ENCODE measurements at places on chromosomes 16 and 17.
A peak's percentile ranks its signal among the peaks of the same experiment; 100 is the strongest.

DNA sequence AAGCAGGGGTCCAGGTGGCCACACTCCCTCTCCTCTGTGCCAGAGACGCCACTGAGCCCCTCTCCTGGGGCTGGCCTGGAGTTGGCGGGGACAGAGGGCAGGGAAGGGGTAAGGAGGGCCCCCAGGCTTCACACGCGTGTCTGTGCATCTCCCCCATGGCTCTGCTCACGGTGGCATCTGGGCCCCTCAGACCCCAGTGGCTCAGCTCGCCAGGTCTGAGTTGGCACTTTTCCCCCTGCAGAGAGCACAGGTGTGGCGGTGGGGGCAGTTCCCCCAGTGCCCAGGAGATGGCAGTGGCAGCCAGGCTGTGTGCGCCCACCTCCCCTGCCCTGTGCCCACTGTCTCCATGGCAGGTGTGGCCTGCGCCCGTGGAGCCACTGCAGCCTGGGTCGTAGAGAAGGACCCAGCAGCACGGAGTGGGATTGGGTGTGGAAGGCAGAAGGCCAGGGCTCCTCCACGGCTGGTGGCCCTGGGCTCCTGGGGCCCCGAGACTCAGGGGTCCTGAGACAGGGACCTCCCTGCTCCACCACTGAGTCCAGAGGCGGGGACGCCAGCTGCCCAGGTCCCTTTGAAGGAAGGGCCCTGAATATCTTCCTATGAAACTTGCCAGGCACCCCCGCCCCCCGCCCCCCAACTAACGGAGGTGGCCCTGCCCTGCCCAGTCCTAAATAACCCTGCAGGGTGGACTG lies 4.3 kb upstream of the APRT start:
- peak; percentile 68 for DNase-seq

DNA sequence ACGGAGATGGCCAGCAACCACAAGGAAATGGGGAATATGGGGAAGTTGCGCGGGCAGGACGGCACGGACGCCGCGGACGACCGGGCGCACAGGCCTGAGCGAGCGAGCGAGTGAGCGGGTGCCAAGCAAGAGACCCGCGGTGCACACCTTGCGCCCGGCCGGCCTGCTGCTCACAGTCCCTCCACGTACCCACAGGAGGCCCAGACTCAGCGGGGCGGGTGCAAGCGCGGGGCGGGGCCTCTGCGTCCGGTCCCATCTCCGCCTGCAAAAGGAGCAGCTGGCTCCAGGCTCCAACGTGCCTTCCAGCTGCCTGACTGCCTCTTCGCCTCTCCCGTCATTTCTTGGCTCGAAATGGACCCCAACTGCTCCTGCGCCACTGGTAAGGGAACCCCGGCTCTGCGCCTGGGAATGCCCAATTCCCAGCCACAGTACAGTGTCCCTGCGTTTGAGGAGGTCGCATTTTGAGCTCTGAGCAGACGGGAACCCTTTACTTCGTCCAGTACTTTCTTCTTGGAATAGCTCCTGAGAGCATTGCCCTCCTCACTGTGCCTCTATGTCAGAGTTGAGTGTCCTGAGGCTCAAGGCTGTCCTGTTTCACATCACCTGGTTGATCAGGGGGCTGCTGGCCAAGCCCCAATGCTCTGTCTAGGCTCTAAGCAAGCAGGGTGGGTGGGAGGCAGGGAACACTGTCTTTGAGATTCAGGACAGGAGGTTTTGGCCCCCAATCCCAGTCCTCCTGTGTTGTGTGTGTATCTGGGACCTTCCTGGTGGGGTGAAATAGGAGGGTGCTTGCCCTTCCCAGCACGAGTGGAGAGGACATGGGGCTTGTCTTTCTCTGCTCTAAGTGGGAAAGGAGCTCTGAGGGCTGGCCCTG lies 8.1 kb upstream of the MT1E start:
- no peak for DNase-seq

- DNase-seq, result no peak
Measured at GRCh38 chr16:77450790-77451487, 16.1 kb upstream of the ADAMTS18 start.

GRCh38 chr16:74560912-74561311 lies 46.0 kb downstream of the GLG1 start:
- no peak for DNase-seq

- DNase-seq, result no peak
Measured at GRCh38 chr16:47866423-47866822, 289.4 kb downstream of the ABCC12 start.

- no peak for DNase-seq
Measured at GRCh38 chr17:71063127-71063526, 893.8 kb downstream of the KCNJ2 start.
